ENCODE measurements at places on chromosomes 1 and 21.

DNA sequence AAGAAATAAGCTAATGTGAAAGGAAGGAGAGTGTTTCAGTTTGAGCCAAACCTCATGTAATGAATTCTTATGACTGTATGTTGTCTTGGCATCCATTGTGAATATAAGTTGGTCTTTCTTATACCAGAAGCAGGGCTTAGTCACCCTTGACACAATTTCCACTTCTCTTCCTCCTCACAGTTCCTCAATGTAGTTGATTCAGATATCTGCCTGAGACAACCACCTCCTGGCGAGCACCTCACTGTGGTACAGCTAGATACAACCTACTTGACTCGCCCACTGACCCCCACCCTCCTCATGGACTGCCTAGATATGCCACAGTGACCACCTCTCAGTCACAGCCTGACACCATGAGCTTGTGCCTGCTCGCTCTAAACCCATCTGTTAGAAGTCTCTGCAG lies 45.6 kb downstream of the KYAT3 start:
- no peak for DNase-seq

GRCh38 chr1:195019385-195019784 lies 1588.9 kb downstream of the KCNT2 start:
- DNase-seq = no peak

GRCh38 chr1:218658899-218659298 lies 313.8 kb downstream of the TGFB2 start:
- peak; percentile 98 for DNase-seq

GRCh38 chr1:116375887-116376728 lies 3.1 kb downstream of the ATP1A1 start:
- peak; percentile 55 for DNase-seq

DNA sequence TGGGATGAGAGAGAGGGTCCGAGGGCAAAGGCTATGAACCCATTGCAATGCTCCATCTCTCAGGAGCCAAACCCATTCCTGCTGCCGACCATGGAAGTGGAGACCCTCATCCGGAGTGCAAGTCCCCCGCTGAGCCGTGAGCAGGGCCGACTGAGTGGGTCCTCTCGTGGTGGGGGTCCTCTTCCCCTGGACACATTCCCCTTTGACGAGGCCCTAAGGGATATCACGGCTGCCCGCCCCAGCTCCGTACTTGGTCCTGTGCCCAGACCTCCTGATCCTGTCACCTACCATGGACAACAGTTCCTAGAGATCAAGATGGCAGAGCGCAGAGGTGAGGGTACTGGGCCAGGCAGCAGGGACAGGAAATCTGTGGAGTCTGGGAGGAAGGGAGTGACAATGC lies 11.0 kb downstream of the HYI start:
- no peak for DNase-seq

- DNase-seq = no peak
These were observed 136.4 kb upstream of the TMEM51 start for GRCh38 chr1:15017120-15017519.

- no peak for DNase-seq
These were observed 69.4 kb downstream of the LRRC8D start for GRCh38 chr1:89890085-89890752.

- no peak for DNase-seq
These were observed 32.4 kb downstream of the EIF2D start for GRCh38 chr1:206579747-206580437.

DNA sequence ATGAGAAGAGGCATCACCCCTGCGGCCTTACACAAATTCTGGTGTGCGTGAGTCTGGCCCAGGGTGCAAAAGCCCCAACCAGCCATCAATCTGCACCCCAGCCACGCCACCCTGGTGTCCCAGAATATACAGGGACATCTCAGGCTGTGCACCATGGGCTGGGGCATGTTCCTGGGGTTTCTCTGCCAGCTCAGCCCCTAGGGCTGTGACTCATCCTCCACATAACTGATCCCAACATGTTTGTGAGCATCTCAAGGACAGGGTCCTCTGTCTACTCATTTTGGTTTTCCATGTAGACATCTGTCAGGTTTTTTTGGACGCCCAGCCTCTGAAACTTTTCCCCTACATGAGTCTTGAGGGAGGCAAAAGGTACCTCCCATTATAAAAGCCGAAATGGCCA lies 511 bp downstream of the ZNF683 start:
- no peak for DNase-seq

DNA sequence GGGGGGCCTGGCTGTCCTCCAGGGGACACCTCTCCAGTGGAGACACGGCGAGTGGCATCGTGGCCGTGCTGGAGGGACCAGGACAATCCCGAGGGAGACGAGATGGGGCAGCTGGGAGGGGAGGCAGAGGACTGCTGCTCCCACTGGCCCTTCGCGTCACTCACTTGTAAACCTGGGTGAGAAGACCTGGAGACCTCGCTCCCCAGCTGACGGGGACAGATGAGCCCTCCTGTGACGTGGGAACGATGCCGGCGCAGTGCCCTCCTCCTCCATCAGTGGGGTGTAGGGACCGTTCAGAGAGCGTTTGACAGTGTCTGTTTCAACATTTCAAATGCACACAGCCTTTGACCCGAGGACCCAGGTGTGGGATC lies 4.6 kb downstream of the SPATC1L start:
- DNase-seq = no peak

- DNase-seq = no peak
These were observed 1.7 kb upstream of the EPS15 start for GRCh38 chr1:51520700-51521248.

GRCh38 chr1:47996406-47997226 lies 569 bp downstream of the TRABD2B start:
- peak; percentile 35 for DNase-seq

DNA sequence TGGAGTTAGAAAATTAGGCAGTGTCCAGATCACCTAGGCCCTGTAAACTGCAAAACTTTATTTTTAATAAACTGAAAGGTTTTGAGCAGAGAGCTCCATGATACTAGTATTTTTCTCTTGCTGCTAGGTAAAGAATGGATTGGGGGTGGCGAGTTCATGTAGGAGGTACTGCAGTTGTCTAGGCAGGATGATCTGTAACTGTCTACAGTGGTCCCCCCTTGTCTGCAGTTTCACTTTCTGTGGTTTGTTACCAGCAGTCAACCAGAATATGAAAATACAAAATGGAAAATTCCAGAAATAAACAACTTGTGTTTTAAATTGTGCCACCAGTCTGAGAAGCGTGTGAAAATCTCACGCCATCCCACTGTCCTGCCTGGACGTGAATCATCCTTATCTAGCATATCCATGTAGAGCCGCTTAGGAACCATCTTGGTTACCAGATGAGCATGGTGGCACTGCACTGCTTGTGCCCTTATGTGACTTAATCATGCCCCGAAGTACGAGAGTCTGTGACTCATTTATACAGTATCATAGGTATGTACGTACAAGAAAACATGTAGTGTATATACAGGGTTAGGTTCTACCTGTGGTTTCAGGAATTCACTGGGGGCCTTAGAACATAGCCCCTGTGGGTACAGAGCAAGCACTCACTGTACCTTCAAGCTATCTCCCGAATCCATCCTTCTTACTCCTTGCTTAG lies 94.2 kb downstream of the AHCTF1 start:
- DNase-seq = no peak

- DNase-seq = no peak
These were observed 119.8 kb upstream of the SLC25A33 start for GRCh38 chr1:9419369-9420041.

GRCh38 chr1:40034869-40035268 lies 5.7 kb upstream of the CAP1 start:
- DNase-seq = no peak

GRCh38 chr21:42140196-42140934 lies 69.2 kb downstream of the UMODL1 start:
- no peak for DNase-seq

Measured in ACHN (cell line).